RPMI8226 (cell line): ENCODE measurements at places on chromosomes 4 and X.

- DNase-seq = no peak
Measured at GRCh38 chrX:142089193-142089592, 115.9 kb downstream of the MAGEC2 start.

DNA sequence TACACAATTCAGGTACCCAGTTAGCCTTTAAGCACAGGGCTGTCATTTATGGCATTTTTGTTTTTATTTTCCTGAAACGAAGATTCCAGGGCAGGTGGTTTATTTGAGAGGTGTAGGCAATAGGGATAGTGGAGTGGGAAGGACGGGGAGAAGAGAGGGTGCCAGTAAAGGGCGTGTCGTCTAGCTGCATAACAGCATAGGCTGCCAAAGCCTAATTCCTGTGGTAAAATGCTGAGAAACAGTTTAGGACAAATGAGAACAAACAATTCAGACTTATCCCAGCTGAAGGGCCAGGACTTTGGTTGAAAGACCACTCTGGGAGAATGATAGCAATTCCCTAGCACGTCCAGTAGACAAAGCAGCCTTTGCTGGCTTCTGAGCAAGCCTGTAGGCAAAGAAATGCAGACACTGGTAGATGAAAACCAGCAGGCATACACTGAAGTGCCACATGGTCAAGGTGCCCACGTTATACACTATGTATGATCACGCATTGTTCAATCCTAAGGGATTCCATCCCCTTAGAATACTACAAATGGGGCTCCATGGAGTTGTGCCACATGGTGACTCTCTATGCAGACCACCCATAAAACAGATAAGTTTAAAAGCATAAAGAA is 70.6 kb downstream of the PKD2 start:
- no peak for DNase-seq

DNA sequence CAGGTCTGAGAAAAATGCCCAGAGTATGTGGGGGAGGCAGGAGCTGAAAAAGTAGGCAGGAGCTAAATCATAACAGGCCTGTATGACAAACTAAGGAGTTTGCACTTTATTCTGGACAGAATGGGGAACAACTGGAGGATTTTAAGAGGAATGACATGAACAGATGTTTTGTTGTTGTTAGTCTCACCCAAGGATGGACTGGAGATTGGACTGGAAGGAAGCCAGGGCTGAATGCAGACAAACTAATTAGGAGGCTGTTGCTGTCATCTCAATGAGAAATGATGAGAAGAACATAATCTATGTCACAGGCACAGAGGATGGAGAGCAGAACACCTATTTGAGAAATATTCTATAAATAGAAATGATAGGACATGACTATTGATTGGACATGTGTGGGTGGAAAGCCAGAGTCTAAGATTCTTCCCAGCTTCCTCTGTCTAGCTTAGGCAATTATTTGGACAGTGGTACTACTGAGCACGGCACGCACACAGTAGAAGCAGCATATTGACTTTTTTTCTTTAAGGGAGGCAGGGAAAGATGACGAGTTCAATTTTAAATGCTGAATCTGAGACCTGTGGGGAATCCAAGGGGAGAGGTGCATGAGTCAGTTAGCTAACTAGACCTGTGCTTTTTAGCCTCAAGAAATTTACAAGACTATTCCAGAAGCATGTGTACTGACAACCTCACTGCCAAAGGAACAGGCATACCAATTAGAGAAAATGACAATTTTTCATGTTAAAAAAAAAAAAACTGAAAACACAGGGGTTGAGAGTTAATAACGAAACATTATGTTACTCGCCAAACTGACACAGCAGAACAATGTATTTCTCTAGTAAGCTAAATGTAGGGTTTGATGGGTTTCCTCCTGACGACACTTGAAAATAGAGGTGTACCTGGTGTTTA is 963 bp upstream of the USO1 start:
- no peak for DNase-seq

- DNase-seq = no peak
Measured at GRCh38 chr4:179804440-179804839, 2362.2 kb upstream of the AGA start.

GRCh38 chr4:921830-922331 is 10.2 kb downstream of the GAK start:
- no peak for DNase-seq

- no peak for DNase-seq
Measured at GRCh38 chr4:82248903-82249632, 124.7 kb downstream of the HNRNPD start.

- DNase-seq = no peak
Measured at GRCh38 chr4:170243662-170244288, 154.0 kb upstream of the AADAT start.

DNA sequence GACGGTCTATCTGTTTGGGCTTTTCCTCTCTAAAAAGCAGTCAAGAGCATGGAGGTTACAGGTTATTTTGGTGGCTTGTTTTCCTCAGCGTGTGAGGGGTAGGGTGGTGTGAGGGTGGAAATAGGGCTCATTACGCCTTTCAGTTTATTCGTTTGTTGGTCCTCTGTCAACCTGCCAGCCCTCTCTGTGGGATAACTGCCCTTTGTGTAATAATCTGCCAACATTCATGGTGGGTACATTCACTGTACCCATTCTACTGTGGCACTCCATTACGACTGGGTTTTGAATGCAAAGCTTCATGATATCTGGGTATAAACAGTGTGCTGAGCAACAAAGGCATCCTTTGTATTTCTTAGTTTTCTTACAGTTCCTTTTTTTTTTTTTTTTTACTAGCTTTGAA is 136.4 kb downstream of the ADGRL3 start:
- DNase-seq = no peak

DNA sequence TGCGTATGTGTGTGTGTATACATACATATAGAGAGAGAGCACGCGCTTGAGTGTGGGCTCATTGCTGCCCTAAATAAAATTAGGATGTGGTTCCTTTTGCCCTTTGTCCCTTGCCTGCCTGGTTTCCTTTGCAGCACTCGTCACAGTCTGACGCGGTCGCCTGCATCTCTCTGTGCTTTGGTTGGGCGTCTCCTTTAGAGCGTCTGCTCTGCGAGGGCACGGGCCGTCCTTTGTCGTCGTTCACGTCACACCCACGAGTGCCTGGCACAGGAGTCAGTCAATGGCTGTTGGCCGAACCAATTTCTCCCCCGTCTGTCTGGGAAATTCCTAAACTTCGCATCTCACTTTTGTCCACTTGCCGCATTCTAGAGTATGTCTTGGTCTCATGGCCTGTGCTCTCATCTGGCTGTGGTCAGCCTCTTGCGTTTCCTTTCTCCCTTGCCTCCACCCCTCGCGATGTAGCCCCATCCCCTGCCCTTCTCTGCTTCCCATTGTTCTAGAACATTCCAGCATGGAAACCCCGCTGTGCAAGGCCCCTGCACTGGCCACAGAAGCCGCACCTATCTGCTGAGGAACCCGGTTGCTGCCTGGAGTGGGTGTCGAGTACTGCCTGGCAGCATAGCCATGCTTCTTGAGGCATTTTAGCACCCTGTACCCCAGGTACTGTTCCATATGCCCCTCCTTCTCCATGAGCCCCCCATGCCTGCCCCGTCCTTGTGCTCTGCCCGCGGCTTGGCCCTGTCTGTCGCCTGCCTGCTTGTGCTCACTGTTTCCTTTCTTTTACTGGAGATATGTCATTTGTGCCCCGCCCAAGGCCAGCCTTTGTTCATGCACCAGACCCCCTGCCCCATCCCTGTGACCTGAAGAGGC is 8.0 kb downstream of the MAEA start:
- no peak for DNase-seq

DNA sequence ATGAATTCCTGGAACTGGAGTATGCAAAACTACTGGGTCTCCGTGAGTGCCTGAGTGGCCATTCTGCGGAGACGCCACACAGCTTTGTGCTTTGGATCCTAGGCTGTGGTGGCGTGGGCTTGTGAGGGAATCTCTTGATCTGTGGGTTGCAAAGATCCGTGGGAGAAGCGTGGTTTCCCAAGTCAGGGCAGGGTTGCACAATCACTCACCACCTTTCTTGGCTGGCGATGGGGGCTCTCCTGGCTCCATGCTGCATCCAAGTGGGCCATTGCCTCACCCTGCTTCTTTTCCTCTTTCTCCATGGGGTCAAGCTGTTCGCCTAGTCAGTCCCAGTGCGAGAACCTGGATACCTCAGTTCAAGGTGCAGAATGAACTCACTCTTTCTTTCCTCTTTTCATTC is 62.5 kb downstream of the SLAIN2 start:
- DNase-seq = no peak

DNA sequence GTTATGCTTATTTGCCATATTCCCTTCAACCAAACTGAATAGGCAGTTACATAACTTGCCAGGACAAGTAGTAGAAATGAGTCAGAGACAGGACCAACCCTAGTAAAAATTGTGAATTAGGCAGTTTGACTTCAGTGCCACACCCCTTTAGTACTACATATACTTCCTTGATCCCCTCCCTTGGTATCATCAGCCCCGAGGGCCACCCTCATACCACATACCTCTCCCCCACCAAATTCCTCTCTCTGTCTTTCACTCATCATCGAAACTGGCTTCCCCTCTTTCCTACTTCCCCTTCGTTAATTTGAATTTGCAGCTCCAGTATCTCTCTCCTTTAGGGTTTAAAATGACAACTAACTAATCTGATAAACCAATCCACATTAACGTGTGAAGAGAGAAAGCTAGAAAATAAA is 7.9 kb upstream of the PTPN13 start:
- DNase-seq = no peak

DNA sequence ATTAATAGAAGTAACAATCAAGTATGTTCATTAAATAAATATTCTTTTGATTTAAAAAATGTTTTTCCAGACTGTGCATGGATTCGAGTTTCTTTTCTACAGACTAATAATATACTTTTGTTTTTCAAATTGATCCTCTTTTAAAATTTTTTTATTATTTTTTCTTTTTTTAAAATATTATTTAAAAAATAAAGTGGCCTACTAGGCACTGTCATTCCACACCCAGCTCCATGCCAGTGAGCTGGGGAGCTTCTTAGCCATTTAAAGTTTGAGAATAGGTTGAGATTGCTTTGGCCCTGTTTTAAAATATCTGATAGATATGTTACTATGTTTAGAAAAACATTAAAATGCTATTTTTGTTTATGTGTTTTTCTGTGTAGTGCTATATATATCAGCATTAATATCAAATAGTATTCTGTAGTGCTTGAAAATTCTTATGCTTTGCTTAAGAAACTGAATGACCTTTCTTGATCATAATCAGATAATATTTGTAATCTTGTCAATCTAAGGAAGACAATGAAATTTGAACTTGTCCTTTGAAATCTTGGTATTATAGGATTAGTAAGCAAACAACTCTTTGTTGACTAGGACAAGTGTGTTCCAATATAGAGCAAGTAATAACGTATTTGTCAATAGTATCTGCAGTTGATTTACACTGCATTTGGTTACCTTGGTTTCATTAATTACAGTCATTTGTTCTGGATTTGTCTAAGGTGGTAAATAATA is 12.6 kb downstream of the PCDH10 start:
- DNase-seq = no peak

- peak; percentile 3 for DNase-seq
Measured at GRCh38 chr4:157014621-157015591, 43.3 kb upstream of the PDGFC start.

- no peak for DNase-seq
Measured at GRCh38 chr4:155707251-155707650, 40.6 kb downstream of the GUCY1A1 start.

DNA sequence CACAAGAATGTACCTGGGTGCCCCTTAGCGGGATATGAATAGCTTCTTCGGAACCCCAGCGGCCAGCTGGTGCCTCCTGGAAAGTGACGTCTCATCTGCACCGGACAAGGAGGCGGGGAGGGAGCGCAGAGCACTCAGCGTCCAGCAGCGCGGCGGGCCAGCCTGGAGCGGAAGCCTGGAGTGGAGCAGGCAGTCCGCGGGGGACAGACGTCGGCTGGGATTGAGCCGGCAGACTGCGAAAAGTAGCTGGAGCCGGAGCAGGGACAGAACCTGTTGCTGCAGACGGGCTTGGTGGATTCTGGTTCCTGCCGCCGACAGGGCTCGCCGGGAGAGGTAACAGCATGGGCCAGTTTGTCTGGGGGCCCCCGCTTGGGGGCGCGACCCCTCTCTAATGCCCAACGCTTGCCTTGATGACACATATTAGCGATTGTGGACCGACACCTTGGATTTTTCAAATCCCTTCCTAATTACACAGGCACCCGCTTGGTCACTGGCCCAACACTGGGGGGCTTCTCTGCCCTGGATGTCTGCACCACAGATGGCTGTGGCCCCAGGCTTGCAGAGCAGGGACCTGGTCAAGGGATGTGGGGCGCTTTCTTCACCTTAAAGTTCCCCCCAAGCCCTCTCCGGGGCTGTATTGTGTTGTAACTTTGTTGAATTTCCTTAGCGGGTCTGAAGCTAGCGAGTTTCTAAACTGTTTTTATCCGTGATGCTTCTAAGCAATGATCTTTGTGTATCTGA is at the start of gene NPFFR2:
NPFFR2 (plus strand) TSS at position 133 of the 741 bp plus-strand sequence. CDS start 96,592 bp downstream, outside the sequence.
- no peak for DNase-seq

DNA sequence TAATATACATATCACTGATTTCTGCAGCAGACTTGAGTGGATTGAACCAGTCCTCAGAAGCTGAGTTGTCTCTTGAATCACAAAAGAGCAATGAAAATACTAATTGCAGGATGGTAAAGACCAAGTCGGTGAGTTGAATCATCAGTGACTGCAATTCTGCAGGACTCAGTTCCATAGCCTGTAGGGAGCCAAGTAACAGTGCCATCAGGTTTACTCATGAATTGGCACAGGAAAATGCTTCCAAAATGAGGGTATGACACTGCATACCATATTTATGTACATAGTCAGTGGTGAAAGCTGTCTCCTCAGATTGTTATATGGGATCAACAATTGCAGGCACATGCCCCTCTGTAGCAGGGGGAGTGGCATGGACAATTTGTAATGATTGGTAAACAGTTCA is 192.8 kb downstream of the CCNG2 start:
- DNase-seq = no peak

GRCh38 chr4:164345756-164346155 is 408.2 kb upstream of the SMIM31 start:
- DNase-seq = no peak

DNA sequence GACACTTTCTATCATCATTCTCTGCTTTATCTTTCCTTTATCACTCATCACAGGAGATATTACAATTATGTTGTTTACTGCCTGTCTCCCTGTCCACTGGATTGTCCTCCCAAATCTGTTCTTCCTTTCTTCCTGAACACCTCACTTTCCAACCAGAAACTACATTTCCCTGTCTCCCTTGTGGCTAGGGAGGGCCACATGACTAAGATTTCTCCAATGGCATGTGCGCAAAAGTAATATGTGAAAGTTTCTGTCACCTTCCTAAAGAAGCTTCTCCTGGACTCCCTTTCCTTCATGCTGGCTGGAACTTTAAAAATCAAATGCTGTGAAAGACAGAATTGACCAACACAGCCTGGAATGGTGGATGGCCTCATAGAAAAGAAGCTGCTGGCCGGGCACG is 25.8 kb downstream of the ATP11C start:
- DNase-seq = no peak

DNA sequence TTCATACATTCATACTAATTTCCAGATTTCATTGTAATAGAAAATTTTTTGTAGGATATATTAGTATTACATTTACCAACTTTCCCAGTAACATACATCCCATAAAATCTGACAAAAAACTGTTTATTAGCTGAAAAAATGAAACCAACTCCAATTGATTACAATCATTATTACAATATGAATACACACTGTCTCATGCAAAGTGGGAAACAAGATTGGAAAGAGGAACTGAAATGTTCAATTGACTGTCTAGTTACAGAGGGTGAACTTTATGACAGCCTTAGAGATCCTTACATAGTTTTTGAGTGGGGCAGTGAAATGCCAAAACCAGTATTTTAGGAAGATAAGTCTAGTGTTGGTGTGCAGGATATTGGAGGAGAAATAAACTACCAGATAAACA is 2.3 kb upstream of the AMBN start:
- DNase-seq = peak; percentile 18
